ENCODE measurements at places on chromosomes 12 and 14.
A peak's percentile ranks its signal among the peaks of the same experiment; 100 is the strongest.

GRCh38 chr14:59176765-59177164 lies 11.7 kb upstream of the DAAM1 start:
- DNase-seq: no peak

- DNase-seq: no peak
Measured at GRCh38 chr12:75937486-75937885, 94.1 kb downstream of the PHLDA1 start.

DNA sequence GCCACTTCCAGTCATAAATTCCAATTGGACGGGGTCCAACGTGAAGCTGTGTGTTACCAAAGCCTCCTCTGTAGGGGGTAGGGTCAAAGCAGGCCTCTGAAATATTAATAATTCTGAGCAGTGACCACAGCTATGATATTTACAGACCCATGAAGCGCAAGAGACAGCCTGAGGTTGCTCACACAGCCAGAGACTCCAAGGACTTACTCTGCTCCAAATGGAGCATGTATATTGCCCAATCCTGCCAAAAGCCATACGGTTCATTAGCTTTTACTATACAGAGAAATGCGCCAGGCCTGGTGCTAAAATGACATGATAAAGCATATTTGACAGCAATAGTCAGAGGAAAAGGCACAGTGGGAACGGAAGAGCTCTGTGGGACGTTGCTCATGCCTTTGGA lies 151.3 kb downstream of the PAH start:
- DNase-seq: no peak

GRCh38 chr14:51658441-51659173 lies 6.9 kb downstream of the FRMD6 start:
- no peak for DNase-seq

- DNase-seq: no peak
Measured at GRCh38 chr14:35180179-35180578, 57.8 kb downstream of the PRORP start.

GRCh38 chr12:46910830-46911229 lies 85.0 kb upstream of the SLC38A4 start:
- DNase-seq: no peak

DNA sequence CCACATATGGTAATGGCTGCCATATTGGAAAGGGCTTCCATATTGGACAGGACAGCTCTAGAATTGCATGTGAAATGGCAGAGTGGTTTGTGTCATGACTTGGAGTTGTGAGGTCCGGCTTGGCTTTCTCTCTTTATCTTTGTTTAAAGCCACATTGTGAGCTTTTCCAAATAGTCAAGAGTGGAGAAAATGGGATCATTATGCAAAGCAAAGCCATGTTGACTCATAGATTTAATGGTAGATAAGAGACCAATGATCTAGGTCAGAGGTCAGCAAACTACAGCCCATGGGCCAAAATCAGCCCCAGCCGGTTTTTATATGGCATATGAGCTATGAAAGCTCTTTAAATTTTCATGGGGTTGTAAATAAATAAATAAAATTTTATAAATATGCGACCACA lies 449.1 kb downstream of the BCL11B start:
- DNase-seq: no peak

DNA sequence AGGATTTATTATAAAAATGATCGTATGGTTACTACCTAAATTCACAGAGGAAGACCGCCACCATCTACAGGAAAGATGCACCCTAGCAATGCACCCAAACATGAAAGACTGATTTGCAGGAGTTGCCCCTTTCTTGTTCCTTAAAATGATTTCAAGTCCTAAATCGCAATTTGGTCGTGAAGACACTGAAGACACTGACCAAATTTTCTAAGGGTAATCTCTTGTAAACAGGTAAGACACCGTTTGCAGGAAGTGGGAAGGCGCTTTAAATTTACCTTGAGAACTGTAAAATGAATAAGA lies 1.0 kb downstream of the SOS2 start:
- no peak for DNase-seq

GRCh38 chr14:77130386-77130785 lies 11.2 kb downstream of the ZDHHC22 start:
- DNase-seq: no peak

GRCh38 chr12:54941659-54942058 lies 42.9 kb downstream of the TESPA1 start:
- no peak for DNase-seq

DNA sequence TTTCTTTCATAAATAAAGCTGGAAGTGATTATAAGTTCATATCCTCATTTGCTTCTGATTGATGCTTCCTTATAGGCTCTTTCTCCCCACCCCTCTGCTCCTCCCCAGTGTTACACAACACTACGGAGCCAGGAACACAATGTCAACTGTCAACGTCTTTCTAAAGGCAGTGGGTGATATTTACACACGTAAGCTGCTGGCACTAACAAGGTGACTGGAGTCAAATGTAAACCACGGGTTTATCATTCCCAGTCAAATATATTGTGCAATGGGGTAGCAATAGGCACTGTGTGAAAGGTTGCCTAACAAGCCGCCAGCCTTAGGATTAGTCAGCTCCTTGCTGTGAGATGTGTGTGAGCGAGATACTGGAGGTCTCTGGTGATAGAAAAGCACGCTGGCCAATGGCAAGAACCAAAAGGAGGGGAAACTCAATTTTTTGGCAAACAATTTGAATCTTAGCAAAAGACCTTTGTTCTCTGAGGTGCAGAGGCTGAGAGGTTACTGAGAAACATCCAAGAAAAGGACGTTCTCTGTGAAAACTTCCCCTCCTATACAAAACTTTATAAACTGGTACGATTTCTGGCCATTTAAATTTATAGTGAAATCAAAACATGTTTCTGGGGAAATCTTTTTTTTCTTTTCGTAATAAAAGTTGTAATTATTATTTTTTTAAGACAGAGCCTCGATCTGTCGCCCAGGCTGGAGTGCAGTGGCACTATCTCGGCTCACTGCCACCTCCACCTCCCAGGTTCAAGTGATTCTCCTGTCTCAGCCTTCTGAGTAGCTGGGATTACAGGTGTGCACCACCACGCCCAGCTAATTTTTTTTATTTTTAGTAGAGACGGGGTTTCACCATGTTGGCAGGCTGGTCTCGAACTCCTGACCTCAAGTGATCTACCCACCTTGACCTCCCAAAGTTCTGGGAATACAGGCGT lies 22.3 kb upstream of the HECTD1 start:
- DNase-seq: peak; percentile 42

GRCh38 chr14:63288853-63289252 lies 29.9 kb downstream of the GPHB5 start:
- DNase-seq: no peak

DNA sequence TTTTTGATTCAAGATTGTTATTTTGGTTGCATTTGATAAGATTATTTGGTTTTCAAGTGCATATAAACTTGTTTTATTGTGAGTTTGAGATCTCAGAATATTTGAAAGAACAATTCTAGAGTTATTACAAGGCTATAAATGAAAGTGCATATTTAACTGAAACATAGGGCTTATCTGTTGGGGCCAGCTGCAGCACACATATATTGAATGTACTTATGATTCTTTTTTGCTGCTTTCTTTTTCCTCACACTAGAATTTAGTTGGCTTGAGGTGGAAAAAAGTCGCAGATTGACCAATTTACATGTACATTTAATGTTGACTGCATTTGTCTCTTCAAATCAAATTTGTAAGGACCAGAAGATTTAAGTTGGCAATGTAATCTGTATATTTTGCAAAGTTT lies 88.0 kb downstream of the PCNX1 start:
- DNase-seq: no peak

- no peak for DNase-seq
Measured at GRCh38 chr14:100471441-100472093, 115.7 kb downstream of the BEGAIN start.

GRCh38 chr14:51012055-51012454 lies 67.8 kb upstream of the PYGL start:
- DNase-seq: no peak

DNA sequence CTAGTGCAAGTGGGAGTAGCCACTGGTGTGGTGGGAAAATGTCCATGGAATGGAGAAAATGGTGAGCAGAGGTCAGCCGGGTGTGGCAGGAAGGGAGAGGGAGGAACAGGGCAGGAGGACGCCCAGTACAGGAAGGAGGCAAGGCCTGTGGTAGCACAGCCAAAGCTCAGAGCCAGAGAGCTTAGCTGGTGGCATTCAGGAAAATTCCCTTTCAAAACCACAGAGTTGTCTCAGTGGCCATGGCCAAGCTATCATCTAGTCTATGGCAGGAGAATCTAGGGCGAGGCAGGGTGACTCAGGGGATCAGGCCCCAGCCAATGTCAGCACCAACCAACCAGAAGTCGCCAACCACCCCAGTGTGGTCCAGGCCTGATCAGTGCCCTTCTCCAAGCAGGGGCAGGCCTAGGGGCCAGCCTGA lies 67.7 kb upstream of the DDX11 start:
- no peak for DNase-seq

GRCh38 chr14:102770147-102771123 lies 6.8 kb upstream of the TRAF3 start:
- DNase-seq: no peak

DNA sequence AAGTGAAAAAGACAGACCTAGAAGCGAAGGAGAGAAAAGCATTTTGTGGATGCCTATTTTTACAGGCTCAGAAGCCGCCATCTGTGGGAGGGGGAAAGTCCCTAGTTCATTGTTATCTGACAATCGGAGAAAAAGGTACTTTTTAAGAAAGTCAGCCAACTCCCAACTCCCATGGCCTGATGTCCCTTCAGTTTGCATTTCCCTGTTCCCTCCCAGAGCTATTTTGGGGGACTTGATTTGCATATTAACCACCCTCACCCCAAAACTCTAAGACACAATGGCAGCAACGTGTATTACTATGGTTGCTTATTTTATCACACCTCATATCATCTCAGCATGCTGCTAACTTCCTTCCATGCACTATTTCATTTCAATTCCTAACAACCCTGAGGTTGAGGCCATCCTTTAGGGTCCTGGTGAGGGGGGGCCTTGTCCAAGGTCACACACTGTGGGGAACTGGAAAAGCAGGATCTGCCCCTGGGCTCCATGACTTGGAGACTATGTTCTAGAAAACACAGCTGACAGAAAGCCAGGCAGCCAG lies 18.7 kb downstream of the HVCN1 start:
- DNase-seq: no peak

DNA sequence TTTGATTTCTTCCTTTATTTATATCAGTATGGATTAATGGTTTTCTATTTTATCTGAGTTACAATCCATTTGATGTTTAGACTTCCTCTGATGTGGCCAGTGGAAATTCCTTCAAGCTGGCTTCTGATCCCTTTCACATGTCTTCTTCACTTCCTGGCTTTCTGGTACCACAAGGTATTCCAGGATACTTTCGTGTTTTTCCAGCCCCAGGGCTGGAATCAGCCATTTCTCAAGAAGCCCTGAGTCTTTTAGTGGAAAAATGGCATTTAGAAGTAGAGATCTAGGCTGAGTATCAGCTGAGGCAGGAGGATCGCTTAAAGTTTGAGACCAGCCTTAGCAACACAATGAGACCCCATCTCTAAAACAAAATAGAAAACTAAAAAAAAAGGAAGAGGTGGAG lies 93.3 kb downstream of the FIGNL2 start:
- no peak for DNase-seq

- DNase-seq: no peak
Measured at GRCh38 chr14:36822685-36823084, 161.0 kb downstream of the PAX9 start.

DNA sequence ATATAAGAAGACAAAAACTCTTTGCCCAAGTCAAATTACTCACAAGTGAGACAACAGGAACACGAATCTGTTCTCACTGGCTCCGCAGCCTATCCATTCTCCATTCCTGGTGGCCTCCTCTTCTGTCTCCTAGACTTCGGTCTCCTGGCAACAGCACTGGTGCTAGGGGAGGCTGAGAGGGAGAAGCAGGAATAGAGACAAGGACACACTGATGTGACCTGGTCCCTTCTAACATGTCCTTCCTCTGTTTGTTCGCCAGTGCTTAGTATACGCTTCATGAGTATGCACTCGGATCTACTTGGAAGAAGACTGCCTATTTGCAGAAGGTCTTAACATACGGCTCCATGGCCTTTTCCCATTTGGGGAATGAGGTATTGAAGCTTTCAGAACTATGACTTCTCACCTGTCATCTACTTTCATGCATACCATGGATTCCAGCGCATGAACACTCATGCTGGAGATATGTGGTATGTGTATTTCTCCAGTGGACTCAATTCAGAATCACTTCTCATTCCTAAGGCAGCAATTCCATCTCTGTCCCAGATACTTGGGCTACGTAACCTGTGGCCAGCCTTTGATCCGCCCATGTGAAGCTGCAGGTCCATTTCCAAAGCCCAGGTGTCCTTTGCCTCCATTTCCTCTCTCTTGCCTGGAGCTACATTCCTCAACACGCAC lies 33.9 kb downstream of the BHLHE41 start:
- no peak for DNase-seq

- DNase-seq: no peak
Measured at GRCh38 chr14:49975799-49976198, 82.9 kb downstream of the ARF6 start.

DNA sequence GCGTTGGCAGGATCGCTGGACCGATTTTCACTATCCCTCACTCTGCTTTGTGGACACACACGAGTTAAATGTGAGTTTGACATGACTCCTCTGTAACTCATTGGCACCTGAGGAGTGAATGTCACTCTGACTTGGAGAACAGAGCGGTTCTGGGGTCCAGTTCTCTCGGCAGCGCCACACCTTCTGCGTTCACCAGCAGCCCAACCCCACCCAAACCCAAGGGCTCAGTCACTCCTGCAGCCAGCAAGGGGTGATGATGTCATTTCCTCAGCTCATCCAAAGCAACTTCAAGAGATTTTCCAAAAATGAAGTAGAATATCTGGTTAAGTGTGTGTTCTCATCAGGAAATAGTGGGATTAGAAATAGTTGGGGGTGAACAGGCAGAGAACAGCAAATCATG lies 36.3 kb downstream of the ADGRD1 start:
- no peak for DNase-seq

- DNase-seq: peak; percentile 4
Measured at GRCh38 chr12:20963762-20964161, 153.3 kb downstream of the SLCO1B3 start.

- DNase-seq: no peak
Measured at GRCh38 chr12:108868781-108869180, 11.1 kb upstream of the DAO start.

DNA sequence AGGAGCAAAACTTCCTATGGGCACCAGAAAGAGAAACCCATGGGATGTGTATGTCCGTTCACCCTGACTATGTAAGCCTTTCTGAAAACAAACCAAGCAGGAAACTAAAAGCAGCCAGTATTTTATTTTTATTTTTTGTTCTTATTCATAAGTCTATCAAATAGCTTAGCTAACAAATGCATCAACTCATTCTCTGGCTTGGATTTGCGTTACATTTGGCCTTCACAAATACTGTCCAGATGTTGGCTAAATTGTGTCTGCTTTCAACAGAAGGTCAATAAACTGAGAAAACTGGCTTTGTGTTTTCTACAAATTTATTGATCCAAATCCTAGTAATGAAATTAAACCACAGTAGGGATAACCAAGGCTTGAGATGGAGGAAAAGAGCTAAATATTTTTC lies 379.0 kb downstream of the NOVA1 start:
- DNase-seq: no peak

GRCh38 chr14:99875836-99876235 lies 82.6 kb downstream of the EML1 start:
- no peak for DNase-seq

- no peak for DNase-seq
Measured at GRCh38 chr14:59274991-59275391, 86.5 kb downstream of the DAAM1 start.
